ENCODE measurements at places on chromosomes 6 and 20.

DNA sequence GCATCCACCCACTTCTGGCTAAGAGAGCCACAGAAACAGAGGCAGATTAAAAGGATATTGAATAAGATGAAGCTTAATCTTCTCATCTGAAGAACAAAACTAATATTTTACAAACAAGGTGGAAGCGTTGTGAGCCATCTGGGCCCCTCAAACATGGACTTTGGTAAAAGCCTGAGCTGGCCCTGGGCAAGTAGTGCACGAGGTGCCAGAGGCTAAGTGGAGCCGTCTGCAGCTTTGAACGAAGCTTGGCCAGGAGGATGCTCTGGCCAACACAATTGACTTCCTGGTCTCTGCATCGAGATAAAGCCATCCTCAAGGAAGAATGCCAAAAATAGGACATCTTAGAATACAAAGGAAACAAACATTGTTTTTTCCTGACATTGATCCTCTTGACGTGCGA, 53.2 kb upstream of the PLEKHG1 start:
- no peak for DNase-seq

DNA sequence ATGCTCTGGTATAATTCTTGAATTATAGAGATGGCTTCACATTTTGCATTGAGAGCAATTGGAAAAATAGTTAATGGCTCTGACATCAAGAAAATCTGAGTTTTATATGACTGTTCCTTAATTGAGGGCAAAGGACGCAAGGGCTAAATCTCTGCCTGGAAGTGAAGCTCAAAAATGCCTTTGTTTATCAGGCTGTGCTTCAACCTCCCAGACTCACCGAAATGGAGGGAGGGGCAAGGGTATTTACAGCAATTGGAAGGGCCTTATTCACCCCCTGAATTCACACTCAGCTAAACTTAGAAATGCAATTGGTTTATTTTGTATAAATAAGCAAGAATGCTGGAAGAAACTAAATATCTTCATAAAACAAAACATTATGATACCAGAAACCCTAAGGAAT, 737.2 kb upstream of the MMS22L start:
- DNase-seq = no peak

- DNase-seq = no peak
Measured at GRCh38 chr6:62354261-62354660, 68.2 kb upstream of the KHDRBS2 start.

DNA sequence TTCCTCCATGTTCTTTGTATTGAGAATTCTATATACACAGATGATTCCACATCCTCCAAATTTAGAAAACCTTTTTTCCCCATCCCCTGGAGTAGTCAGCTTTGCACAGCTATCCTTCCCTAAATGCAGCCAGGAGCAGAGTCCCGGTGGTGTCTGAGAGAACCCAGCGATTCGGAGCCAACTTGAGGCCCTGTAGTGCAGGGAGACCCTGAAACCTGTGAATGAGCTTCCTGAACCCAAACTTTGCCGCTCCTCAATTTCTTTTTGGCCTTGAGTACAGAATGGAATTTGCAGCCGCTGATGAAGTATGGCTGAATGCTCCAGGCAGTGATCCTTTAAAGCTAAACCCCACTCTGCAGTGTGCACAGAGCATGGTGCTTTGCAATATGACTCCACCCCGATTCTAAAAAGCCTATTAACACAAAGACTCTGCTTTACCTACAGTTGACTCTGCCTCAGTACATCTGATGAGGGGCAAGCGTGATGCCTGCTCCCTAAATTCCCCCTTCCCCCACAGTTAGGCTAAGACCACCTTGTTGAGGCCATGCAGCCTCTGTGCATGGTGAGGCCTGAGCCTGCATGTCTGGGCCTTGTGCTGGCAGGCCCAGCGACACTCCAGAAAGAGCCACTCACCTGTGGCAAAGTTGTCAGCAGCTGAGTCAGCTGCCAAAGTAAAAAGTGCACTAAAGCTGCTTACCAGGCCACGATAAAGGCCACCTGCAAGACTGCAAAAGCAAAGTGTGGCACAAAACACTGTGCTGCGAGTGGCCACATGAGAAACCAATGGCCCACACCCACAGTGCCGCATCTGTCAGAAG, 82.1 kb downstream of the PLEKHG1 start:
- no peak for DNase-seq
